HepG2 (cell line): ENCODE measurements at places on chromosomes 12 and 14. TPM values are rescaled to one million over a fixed set of nuclear protein-coding genes. Genes with fewer than 3 reads are reported as not detected.

The SVOP gene
- not detected in 2 replicates for total RNA-seq

The SLC6A13 gene
- 0.15 and 0.52 TPM in 2 replicates for total RNA-seq

The STK38L gene
- 26.4 and 50.0 TPM in 2 replicates for total RNA-seq

The CORO1C gene
- total RNA-seq: 73.7 and 128 TPM in 2 replicates

The ANKRD33 gene
- total RNA-seq: not detected in 2 replicates

The NKX2-1 gene
- total RNA-seq: not detected in 2 replicates

The TMCC3 gene
- not detected in 2 replicates for total RNA-seq

The TTC8 gene
- total RNA-seq: 13.8 and 19.5 TPM in 2 replicates

The TAS2R42 gene
- not detected in 2 replicates for total RNA-seq

The ANO2 gene
- not detected in 2 replicates for total RNA-seq

The CBX5 gene
- total RNA-seq: 22.2 and 45.4 TPM in 2 replicates

The ANO4 gene
- not detected in 2 replicates for total RNA-seq

The LYZ gene
- 1,312 and 2,054 TPM in 2 replicates for total RNA-seq

The TMEM119 gene
- not detected in 2 replicates for total RNA-seq

The PLBD1 gene
- total RNA-seq: not detected in 2 replicates

GRCh38 chr12:63238892-63239291 lies 87.9 kb upstream of the AVPR1A start:
- H3K4me3 ChIP-seq: no peak overlapping the region
- no peak for DNase-seq
- H3K27ac ChIP-seq: no peak overlapping the region
- no peaks in the 10 kb centered on the region for H3K4me1 ChIP-seq

- no peaks in the 10 kb centered on the region for H3K36me3 ChIP-seq
- DNase-seq: no peak
- H3K27me3 ChIP-seq: 0 out of 3 replicates have a peak, but pooled peaks cover 5% of the 10 kb centered on the region
- no peak within 1 kb of the TSS for H3K4me3 ChIP-seq
Measured at GRCh38 chr14:99644723-99645544, at the start of gene HHIPL1. Gene HHIPL1, plus strand, starts transcription at chr14:99645129. Its CDS starts 79 bp downstream, at chr14:99645208.

GRCh38 chr12:75721796-75722195 lies 210.4 kb upstream of the KRR1 start:
- no peak overlapping the region for H3K4me3 ChIP-seq
- H3K27me3 ChIP-seq: no peaks in the 10 kb centered on the region
- peak overlapping the region; percentile 48 for H3K27ac ChIP-seq

DNA sequence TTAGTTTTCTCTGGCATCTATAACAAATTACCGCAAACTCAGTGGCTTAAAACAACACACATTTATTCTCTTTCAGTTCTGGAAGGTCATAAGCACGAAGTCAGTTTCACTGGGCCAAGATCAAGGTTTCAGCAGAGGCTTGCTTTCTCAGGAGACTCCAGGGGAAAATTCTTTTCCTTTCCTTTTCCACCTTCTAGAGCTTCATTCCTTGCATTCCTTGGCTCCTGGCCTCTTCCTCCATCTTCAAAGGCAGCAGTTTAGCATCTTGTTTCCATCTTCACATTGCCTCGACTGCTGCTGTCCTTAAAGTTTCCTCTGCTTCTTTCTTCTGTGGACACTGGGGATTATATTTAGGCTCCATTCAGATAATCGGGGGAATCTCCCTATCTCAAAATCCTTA lies 106.1 kb downstream of the PDE3A start:
- H3K4me1 ChIP-seq: no peaks in the 10 kb centered on the region
- H3K27me3 ChIP-seq: no peaks in the 10 kb centered on the region
- no peak overlapping the region for H3K27ac ChIP-seq
- DNase-seq: no peak
- H3K4me3 ChIP-seq: no peak overlapping the region
- no peaks in the 10 kb centered on the region for H3K36me3 ChIP-seq

DNA sequence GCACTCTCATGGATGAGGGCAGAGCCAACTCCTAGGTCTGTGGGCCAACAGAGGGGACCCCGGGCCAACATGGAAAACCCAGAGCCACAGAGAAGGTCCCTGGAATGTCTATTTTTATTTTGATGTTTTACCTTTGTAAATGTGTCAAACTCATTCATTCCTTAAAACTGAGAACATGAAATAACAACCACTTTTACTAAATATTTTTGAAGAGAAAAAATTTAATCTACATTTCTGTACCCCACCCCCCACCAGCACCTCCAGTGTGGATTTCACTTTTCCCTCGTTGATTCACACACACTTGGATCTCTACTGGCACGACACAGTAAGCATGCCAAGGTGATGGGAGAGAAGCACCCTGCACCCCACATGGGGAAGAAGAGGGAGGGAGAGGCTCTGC lies 6.7 kb downstream of the KRT77 start:
- no peak overlapping the region for H3K4me3 ChIP-seq
- no peaks in the 10 kb centered on the region for H3K4me1 ChIP-seq

DNA sequence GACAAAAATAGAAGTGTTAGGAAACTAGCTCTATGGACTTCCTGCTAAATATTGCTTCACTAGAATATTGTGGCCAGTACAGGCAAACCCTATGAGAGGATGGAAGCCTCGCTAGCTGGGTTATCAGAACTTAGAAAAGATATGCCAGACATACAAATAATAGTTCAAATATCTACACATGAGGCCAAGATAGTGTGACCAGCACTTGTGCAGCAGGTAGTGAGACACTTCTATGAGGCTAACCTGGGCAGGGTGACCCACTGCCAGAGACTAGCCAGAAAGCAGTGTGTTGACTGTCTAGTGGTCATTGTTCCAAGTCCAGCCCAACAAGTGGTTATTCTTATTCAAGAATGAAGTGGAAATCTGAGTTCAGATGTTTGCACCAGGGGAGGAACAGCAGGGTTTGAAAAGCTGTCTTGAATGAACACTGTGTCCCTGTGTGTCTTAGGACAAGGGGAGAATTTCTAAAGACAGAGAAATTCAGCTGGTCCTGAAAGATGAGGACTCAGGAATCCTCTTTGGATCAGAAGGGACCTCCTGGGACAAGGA lies 16.3 kb downstream of the TSPAN8 start:
- H3K4me3 ChIP-seq: no peak overlapping the region
- DNase-seq: no peak
- H3K27ac ChIP-seq: peak overlapping the region; percentile 24

DNA sequence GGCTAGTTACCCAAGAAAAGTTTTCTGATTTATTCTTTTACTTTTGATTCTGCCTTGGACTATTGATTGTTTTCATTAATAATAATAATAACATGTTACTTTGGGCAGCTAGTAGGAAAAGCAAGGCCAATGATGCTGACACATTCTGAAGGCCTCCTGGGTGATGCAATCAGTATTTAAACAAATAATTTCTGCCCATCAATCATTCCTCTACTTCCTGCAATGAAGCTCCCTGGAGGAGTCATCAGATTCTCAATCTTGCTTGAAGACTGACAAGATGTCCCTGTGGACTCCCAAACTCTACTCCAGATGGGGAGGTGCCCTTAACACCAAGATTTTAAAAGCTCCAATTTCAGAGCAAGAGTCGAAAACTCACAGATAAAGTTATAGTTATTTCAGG lies at the start of gene SPX:
TSS of gene SPX (plus strand) at position 244 of the 400 bp plus-strand sequence. CDS start 177 bp downstream, outside the sequence.
- H3K36me3 ChIP-seq: no peaks in the 10 kb centered on the region
- DNase-seq: peak; percentile 6
- H3K4me1 ChIP-seq: peaks cover 12% of the 10 kb centered on the region
- no peak within 1 kb of the TSS; the same call in 1 of the 2 replicates for H3K4me3 ChIP-seq
- H3K27ac ChIP-seq: no peak within 1 kb of the TSS

GRCh38 chr14:60245380-60246177 lies 3.4 kb upstream of the PPM1A start:
- no peaks in the 10 kb centered on the region for H3K36me3 ChIP-seq
- no peaks in the 10 kb centered on the region; the same call in 2 of the 3 replicates for H3K27me3 ChIP-seq
- DNase-seq: no peak
- peaks cover 21% of the 10 kb centered on the region for H3K4me1 ChIP-seq

- H3K36me3 ChIP-seq: no peaks in the 10 kb centered on the region
- no peaks in the 10 kb centered on the region for H3K27me3 ChIP-seq
- no peak overlapping the region for H3K4me3 ChIP-seq
- DNase-seq: no peak
- H3K27ac ChIP-seq: no peak overlapping the region
Measured at GRCh38 chr14:91078095-91078737, 17.8 kb upstream of the RPS6KA5 start.

GRCh38 chr14:44463356-44464004 lies 43.6 kb downstream of the FSCB start:
- no peak for DNase-seq
- H3K4me1 ChIP-seq: no peaks in the 10 kb centered on the region
- no peaks in the 10 kb centered on the region for H3K36me3 ChIP-seq
- H3K4me3 ChIP-seq: no peak overlapping the region
- H3K27ac ChIP-seq: no peak overlapping the region

GRCh38 chr14:74695406-74695805 lies 17.5 kb downstream of the AREL1 start:
- no peak overlapping the region for H3K27ac ChIP-seq
- no peaks in the 10 kb centered on the region for H3K27me3 ChIP-seq
- peaks cover 12% of the 10 kb centered on the region; the same call in 2 of the 3 replicates for H3K36me3 ChIP-seq
- no peak overlapping the region for H3K4me3 ChIP-seq
- no peaks in the 10 kb centered on the region for H3K4me1 ChIP-seq

DNA sequence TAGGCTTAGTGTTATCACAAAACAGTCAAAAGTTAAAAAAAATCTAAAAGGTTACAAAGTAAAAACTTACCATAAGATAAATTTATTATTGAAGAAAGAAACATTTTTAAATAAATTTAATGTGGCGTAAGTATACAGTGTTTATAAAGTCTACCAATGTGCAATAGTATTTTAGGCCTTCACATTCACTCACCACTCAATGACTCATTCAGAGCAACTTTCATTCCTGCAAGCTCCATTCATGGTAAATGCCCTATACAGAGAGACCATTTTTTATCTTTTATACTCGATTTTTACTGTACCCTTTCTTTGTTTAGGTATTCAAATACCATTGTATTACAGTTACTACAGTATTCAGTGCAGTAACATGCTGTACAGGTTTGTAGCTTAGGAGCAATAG lies 124.5 kb downstream of the ANO4 start:
- H3K4me1 ChIP-seq: no peaks in the 10 kb centered on the region
- H3K27me3 ChIP-seq: no peaks in the 10 kb centered on the region
- no peaks in the 10 kb centered on the region for H3K36me3 ChIP-seq
- no peak for DNase-seq
- H3K4me3 ChIP-seq: no peak overlapping the region
- H3K27ac ChIP-seq: no peak overlapping the region

DNA sequence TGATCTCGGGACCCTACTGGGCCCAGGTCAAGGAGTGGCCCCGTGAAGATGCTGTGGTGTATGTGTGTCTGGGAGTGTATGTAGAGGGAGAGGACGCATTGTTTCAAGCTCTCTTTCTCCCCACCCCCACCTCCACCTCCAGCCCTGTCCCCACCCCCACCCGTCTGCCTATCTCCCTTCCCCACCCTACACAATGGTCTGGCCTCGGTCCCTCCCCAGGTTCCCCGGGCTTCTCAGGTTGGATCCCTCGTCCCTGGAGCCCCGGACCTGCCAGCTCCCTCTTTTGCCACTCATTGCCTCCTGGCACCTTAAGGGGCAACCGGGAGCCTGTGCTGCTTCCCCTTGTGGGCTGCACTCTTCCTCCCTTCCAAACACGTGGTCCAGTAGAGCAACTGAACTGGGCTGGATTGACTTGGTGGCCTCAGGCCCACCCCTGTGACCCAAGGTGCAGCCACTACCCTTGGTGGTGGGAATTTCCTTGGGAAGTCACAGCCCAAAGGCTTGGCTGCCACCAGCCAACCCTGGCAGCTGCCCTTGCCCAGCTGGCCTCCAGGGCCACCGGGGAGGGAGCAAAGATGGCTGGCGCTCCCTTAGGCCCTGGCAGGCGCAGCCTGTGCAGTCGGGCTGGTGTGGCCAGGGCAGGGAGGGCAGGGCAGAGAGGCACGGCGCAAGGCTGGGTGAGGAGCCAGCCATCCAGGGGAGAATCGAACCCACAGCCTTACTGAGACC lies 628 bp downstream of the VRTN start:
- no peaks in the 10 kb centered on the region for H3K36me3 ChIP-seq

DNA sequence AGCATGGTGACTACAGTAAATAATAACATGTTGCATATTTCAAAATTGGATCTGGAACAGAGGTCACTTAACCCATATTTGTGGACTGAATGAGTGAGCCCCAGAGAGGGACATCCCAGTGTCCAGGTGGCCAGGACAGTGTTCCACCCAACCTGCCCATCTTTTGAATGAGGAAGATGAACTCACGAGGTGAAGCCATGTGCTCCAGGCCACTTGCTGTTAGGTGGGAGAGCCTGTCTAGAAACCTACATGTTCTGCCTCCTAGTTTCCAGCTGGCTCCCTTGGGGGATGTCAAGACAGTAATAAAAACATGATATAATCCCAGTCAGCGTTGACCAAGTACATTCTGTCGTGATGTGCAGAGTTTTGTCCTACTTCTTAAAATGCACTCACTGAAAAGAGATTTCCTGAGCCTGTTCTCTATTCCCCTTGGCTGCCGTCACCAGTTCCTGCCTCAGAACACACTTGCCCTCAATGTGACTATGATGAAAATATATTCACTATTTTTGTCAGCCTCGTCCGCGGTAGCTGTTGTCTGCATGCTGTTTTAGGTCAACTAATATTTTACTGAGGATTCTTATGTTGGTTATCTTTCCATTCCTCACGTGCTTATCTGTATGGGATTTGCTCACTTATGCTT lies 25.7 kb downstream of the TSPAN9 start:
- DNase-seq: no peak
- peak overlapping the region; percentile 97 for H3K27ac ChIP-seq
- H3K36me3 ChIP-seq: no peaks in the 10 kb centered on the region; the same call in none of the 2 replicates
- peaks cover 92% of the 10 kb centered on the region for H3K4me1 ChIP-seq
- no peak overlapping the region for H3K4me3 ChIP-seq

GRCh38 chr12:57129889-57130288 lies 1.6 kb downstream of the LRP1 start:
- peak overlapping the region; percentile 96 for H3K4me3 ChIP-seq
- H3K27ac ChIP-seq: peak overlapping the region; percentile 40
- DNase-seq: no peak
- H3K36me3 ChIP-seq: peaks cover 2% of the 10 kb centered on the region; the same call in 1 of the 2 replicates
